Stimulated activated CD8-positive, alpha-beta memory T cell treated with anti-CD3 and anti-CD28 coated beads, Interleukin-2, amount 100 ng/mL, for 48 hours (primary cell): ENCODE measurements at places on chromosomes 6 and 20.

DNA sequence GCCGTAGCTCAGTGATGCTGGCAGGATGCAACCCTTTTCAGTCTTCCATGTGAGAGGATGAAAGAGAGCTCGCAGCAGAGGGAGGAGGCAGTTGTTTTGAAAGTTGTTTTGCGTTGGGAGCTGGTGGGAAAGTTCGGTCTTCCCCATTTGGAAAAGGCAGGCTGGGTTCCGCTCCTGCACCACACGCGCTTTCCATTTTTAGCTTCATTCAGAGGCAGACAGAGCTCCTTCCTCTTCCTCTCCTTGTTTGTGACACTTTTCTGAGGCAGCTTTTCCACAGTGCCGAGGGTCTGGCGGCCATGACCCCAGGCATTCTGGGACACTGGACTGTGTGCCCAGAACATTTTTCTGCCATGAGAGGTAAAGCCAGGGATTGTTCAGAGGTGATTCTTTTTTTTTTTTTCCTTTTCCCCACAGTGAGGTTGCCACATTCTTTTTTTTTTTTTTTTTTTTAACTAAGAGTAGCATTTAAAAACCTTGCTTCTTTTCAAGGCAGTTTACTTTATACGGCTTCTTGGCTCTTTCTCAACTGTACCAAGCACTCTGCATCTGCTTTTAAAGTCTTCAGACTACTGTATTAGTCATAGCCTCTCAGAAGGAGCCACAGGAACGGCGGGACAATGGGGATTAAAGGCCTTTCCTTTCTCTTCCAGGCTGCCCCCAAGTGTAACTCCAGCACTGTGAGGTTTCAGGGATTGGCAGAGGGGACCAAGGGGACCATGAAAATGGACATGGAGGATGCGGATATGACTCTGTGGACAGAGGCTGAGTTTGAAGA, 1.6 kb downstream of the PRDM1 start:
- DNase-seq, result no peak

- no peak for DNase-seq
Observed at GRCh38 chr6:131917763-131918649, 33.2 kb downstream of the CCN2 start.

DNA sequence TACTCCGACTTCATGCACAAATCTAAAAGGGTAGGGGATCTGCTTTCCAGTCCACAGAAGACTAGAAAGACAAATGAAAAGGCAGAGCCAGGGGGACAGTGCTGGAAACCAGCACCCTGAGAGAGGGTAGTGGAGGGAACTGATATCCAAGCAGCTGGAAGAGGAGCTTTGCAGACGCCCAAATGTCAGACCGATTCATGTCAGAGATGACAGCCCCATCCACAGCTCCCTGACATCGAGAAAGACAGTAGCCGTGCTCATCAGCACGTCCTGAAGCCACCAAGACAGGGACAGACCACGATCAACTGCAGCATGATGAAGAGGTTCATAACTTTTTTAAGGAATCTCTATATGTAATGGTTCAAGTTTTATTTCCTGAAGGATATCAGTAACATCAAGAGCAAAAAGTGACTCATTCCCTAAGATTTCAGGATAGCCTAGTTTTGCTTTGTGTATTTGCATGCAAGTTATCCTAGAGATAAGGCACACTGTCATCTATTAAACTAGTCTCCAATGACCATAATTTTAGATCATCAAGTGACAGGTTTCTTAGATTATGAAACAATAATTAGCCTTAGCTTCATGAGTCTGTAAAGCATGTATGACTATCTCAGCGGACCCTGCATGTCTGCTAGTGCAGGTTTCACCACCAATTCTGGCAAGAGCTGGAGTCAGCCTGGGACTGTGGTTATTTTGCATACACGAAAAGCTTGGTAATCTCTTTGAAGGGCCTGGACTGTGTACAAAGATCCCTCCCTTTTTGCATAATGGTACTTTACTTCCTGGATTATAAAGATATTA, 43.0 kb downstream of the PRDM1 start:
- DNase-seq, result no peak

- no peak for DNase-seq
Observed at GRCh38 chr20:17493173-17493572, 38.0 kb downstream of the BFSP1 start.

DNA sequence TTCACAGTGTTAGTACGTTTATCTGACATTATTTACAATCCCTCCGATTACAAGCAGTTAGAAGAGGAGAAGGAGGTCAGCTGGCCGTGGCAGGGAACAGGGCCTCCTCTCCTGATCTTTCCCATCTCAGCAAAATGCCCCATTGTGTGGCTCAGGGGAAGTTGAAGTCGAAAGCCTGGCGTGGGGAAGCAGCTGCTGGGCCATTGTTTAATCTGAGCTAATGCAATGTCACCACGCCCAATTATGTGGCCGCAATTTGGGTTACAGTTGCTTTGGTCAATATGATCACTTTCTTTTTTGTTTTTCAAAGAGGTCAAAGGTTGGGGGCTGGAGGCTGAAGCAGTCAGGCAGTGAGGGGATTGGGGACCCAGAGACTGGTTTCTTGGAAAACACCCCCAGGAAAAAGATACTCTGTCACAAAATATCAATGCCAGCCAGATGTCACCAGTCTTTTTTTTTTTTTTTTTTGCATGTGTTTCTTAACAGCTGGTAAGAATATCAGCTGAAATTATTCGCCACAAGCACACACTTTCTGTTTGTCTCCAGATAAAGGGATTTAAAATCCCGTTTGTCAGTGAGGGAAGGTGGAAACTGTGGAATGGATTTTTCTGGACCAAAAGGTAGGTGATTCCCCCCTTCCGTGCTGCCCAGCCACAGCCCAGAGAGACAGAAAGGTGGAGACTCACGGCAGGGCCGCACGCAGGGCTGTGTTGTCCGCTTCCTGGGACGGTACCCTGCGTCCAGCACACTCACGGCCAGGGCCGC, 24.6 kb downstream of the DLL1 start:
- DNase-seq, result no peak

DNA sequence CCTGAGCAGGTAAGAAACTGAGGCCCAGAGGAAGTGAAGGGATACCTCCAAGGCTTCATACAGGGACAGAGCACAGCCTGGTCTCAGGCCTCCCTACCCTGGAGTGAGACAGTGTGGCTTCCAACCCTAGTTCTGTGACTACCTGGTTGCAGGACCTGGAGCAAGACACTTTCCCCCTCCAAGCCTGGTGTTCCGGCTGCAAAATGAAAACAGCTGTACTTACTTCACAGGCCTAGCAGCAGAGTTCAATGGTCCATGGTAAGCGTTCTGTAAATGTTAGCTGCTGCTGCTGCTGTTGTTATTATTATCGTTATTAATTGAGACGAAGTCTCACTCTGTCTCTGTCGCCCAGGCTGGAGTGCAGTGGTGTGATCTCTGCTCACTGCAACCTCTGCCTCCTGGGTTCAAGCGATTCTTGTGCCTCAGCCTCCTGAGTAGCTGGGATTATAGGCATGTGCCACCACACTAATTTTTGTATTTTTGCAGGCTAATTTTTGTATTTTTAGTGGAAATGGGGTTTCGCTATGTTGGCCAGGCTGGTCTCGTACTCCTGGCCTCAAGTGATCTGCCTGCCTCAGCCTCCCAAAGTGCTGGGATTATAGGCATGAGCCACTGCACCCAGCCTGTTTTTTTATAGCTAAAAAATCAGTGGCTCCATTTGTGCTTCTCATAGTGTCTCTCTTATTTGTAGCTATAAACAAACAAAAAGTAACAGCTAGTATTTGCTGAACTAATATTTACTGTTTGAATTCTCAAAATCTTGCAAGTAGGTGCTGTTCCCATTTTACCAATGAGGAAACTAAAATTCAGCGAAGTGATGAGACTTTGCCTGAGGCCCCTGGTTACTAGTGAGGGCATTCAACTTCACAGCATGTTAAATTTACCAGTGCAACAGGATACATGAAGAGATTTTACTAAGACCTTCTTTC, 41.9 kb downstream of the COX4I2 start:
- DNase-seq, result no peak

DNA sequence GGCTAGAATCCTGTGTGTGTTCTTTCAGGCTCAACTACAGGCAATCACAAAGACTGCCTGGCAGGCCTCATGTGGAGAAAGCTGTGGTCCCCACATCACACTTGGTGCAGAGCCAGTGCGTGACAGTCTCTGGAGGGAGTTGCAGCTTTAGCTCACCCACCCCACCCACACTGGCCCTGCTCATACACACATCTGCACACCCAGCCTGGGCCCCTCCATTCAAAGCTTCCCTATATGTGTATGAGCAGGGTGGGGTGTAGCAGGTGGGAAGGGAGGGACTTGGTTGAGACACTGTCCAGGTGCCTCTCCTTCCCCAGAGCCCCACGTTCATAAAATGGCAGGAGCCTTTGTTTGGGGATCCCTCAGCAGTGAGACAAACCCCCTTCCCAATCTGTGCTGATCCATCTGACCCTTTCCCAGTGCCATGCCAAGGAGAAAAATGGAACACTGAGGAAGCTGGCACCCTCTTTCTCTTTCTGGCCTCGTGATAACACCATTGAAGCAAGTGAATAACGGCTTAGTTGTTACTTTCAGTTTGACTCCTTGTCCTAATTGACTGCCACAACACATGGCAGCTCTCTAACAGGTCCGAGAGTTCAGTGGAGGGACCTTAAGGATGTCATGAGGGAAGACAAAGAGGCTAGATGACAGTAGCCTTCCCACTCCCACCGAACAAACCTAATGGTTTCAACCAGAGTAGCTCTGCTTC, 53.8 kb upstream of the NRSN1 start:
- no peak for DNase-seq

GRCh38 chr6:67031451-67031850, 1324.4 kb upstream of the EYS start:
- DNase-seq, result no peak

GRCh38 chr6:23246896-23247295, 677.5 kb downstream of the HDGFL1 start:
- DNase-seq, result no peak

- no peak for DNase-seq
Observed at GRCh38 chr6:146153040-146153758, 124.3 kb downstream of the GRM1 start.

GRCh38 chr6:30260036-30260504, 46.9 kb upstream of the TRIM26 start:
- no peak for DNase-seq

GRCh38 chr6:6643398-6643797, 54.9 kb downstream of the LY86 start:
- no peak for DNase-seq

- DNase-seq, result no peak
Observed at GRCh38 chr6:80145921-80146320, 39.5 kb downstream of the BCKDHB start.

GRCh38 chr6:127539272-127539671, 20.1 kb upstream of the MTCL3 start:
- DNase-seq, result no peak

DNA sequence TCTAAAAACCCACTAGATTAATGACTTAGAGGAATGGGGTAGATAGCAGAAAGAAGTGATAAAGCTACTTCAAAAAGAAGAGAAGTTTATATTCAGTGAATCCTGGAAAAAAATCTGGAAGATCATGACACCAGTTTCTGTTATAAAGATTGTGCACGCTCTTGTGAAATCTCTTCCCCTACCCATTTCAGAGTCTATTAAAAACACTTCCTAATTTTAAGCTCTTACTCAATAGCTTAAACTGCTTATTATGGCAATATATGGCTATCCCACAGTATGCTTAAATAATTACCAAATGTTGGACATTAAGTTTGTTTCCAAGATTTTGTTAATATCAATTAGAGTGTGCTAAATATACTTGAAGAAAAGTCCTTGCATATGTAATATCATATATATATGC, 585.3 kb upstream of the MAN1A1 start:
- no peak for DNase-seq

- no peak for DNase-seq
Observed at GRCh38 chr20:5214826-5215225, 88.0 kb downstream of the CDS2 start.

DNA sequence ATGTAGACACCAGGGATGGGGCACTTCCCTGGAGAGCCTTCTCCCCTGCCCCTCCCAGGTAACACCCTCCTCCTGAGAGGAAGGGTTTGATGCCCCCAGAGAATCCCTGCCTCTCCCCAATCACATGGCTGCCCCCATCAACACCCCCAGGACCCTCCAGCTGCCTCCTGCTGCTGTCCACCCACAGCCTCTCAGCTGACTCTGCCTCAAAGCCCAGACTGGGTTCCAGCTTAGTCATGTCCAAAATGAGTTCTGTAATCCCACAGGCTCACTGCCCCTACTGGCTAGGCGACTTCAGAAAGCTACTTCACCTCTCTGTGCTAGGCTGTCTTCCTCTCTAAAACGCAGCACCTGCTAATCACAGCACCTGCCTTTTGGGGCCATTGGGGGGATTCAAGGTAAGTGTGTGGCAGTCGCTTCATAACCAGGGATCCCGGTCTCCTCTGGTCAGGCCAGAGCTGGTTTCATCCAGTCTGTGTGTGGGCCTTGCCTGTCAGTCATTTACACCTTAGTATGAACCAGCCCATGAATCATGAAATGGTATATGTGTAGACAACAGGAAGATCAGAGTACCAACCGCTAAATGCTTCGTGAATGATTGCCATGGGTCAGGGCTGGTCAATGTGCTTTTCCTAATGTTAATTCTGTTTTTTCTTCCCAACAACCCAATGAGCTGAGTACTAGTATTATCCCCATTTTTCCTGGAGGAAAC, 40.4 kb downstream of the TFEB start:
- DNase-seq, result no peak

DNA sequence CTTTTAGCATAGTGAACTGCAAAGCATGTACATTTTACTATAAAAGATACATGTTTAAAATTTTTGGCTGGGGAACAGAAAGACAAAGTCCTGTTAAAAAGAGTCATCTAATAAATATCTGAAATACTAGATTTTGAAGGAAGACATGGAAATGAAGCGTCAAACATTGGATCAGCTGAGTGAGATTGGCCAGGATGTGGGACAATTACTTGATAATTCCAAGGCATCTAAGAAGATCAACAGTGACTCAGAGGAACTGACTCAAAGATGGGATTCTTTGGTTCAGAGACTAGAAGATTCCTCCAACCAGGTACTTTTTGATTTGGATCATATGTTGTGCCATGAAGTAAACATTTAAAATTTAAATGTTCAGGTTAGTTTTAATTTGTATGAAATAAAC, 162.3 kb downstream of the UTRN start:
- DNase-seq, result no peak

GRCh38 chr20:62751551-62752150, 43.0 kb downstream of the NTSR1 start:
- DNase-seq, result no peak
